H1 (cell line): ENCODE measurements at places on chromosomes 2 and 18. TPM values are rescaled to one million over a fixed set of nuclear protein-coding genes. Genes with fewer than 3 reads are reported as not detected.

POTEC gene
- 0.07 and 0.19 TPM in 2 replicates for total RNA-seq

TEKT4 gene
- total RNA-seq = not detected in 2 replicates

PARD3B gene
- 4.9 and 5.7 TPM in 2 replicates for total RNA-seq

FLACC1 gene
- 0.58 and 0.80 TPM in 2 replicates for total RNA-seq

AQP12A gene
- not detected in 2 replicates for total RNA-seq

MFSD2B gene
- 0.48 and 1.1 TPM in 2 replicates for total RNA-seq

PTCD3 gene
- total RNA-seq = 191 and 192 TPM in 2 replicates

DNA sequence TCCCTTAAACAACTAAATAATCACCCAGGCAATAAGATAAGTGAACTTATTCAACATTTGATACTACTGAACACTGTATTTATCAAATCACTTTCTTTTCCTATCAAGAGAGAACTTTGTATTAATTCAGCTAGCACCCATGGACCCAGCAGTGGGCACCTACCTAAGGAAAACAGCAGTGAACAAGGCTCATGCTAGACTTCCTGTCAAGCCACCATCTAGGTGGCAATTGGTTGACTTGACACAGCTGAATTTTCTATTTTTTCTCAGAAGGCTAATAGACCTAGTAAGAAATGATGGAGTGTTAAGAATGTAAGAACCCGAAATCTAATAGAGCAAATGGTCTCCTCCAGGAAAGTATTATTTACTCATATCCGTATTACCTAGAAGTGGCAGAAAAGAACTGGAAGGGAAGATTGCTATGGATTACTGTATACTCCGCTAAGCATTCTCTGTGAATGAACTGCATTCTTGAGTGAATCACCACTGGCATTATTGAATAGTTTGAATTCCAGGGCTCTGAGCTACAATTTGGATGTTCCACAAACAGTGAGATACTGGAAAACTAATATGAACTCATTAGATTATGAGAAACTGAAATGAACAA, 988.2 kb upstream of the CDH2 start:
- DNase-seq = no peak

DNA sequence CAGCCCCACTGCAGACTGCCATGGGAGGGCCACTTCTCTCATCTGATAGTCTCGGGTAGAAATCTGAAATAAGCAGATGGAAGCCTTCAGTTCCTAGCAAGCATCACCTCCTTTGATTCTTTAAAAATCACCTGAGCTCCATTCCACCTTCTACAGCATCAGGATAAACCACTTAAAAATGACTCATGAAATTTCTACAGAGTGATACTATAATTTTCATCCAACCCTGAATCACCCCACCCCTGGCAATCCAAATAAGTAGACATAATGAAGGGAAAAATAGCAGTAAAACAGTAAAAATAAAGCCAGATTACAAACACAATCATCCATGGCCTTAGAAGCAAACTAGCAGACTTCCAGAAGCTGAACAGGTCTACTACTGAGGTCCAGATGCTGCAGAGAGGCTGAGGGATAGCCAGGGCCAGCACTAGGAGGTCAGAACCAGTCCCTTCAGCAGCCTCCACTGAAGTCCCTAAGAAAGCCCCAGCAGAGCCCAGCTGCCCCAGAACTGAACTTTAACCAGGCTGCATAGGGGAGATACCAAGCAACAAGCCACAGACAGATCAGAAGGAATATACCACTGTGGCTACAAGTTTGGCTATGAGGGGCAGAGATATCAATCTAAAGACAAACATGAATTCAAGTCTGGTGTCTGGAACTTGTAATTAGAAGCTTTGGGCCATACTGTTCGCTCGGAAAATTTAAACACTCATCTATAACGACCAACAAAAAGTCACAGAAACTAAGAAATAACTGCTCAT, 54.7 kb upstream of the RNU4ATAC start:
- no peak for DNase-seq

DNA sequence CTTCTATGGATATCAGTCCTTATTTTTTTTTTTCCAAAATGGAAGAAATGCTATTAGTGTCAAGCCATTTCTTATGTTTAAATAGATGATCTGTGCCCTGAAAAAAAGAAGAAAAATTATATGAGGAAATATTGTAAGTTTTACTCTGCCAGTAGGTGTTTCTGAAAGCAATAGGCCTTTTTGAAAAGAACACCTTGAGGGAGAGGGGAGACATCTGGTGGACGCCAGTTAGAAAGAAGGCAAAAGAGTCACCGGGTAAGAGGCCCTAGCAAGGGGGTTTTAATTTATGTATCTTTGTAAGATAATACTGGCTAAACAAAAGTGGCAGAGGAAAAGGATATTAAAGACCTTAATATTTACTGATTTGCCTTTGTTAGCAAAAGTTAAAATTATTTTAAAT, 56.1 kb downstream of the DYNAP start:
- DNase-seq = no peak

- no peak for DNase-seq
These were observed 1.2 kb upstream of the DSC2 start for GRCh38 chr18:31103423-31103822.

GRCh38 chr2:40488927-40489677, 37.2 kb upstream of the SLC8A1 start:
- no peak for DNase-seq

- no peak for DNase-seq
These were observed 34.6 kb upstream of the IL37 start for GRCh38 chr2:112876257-112876970.

DNA sequence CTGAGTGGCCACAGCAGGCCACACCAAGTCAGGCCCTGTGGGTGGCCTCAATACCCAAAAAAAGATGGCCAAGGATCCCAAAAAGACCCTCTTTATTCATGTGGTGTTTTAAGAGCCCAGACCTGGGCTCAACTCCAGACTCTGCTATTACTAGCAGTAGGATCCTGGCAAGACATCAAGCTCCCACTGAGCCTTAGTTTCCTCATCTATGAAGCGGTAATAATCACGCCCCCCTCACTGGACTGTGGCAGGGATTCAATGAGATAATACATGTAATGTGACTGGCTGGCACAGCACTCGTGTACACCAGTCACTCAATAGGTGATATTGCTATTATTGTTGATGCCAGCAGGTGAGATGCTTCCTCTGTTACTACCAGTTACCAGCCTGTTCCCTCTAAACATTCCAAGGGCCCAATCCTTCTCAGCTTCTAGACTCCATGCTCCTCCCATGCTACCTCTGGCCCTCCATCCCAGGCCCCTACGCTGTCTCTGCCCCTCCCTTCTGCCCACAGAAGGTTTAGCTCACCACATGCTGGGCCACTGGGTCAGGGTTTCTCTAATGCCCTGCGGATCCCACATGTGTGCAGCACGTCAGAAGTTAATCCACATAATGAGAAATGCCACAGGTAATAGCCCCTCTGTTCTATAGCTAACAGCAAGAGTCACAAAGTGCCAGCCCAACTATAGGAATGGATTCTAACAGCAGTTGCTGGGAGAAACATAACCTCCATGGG, 51.2 kb downstream of the SLC4A5 start:
- DNase-seq = no peak

GRCh38 chr2:74051504-74051903, 66.8 kb downstream of the TET3 start:
- DNase-seq = no peak

DNA sequence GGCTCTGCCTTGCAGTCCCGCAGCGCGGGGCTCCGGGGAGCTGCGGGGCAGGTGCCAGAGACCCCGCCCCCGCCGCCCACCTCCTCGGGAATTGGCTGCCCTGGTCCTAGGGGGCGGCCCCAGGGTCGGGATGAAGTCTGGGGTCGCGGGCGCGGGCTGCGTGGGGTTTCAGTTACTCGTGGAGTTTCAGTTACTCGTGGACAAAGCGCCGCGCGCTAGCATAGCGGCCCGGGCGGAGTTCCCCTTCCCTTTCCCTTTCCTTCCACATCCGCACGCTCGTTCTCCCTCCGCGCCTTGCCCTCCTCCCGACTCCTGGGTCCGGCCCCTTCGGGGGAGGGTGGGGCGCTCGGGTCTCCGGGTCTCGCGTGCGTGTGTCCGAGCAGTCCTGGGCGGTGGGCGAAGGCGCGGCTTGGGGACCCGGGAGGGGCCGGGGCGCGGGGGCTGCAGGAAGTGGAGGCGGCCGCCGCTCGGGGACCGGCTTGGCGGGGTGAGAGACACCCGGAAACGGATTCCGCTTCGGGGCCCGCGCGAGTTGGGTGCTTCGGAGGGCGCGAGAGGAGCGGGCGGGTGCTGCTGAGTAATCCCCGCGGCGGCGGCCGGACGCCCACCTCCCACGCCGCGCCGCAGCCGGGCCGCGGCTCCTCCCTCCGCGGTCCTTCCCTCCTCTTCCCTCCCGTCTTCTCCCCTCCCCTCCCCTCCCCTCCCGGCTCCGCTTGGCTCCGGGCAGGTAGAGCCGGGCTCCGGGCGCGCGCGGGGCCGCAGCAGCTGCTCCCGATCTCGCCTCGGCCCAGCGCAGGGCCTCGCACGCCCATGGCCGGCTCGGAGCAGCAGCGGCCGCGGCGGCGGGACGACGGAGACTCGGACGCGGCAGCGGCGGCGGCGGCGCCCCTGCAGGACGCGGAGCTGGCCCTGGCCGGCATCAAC, at the start of gene TTC39C:
TTC39C (plus strand) TSS at position 693 of the 924 bp plus-strand sequence; CDS start at position 811, 118 bp downstream.
- DNase-seq = no peak

- DNase-seq = no peak
These were observed 19.0 kb downstream of the BIN1 start for GRCh38 chr2:127087791-127088495.

GRCh38 chr2:183269956-183270355, 145.7 kb downstream of the NUP35 start:
- DNase-seq = no peak

GRCh38 chr18:49845629-49846360, 32.5 kb upstream of the ACAA2 start:
- DNase-seq = no peak

DNA sequence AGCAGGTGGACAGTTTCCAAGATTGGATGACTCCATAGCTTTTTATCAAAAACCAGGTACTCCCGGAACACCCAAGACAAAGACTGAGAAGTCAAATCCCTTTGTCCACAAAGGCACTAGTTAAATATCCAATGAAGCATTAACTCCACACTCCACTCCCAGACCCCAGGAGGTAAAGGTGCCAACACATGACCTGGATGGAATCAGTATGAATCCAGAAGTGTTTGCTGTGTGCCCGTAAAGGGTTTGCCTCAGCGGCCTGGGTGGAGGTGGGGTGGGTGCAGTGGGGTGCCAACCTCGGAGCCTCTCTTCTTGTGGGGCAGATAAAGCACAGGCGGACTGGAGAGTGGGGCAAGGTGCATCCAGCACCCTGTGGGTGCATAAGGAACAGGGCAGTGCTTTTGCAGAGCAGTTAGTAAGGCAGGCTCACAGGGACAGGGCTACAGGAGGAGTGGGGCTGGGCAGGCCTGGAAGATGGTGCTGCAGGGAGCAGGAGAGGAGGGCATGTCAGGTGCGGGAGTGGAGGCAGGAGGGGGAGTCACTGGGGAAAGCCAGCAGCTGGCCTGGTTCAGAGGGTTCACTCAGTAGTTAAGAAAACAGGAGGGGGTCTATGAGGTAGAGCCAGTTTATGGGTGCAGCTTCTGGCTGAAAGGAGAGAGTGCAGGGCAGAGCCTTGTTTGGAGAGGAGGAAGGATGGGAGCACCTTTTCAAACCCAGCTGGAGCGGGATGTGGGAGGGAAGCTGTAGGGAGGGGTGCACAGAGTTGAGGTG, 208.4 kb upstream of the SMAD2 start:
- DNase-seq = no peak

- DNase-seq = no peak
These were observed 4.5 kb downstream of the HAAO start for GRCh38 chr2:42787788-42788477.

GRCh38 chr2:127653421-127654083, 7.6 kb downstream of the GPR17 start:
- no peak for DNase-seq

GRCh38 chr2:239181903-239182581, 218.8 kb downstream of the HDAC4 start:
- DNase-seq = no peak

GRCh38 chr18:63022429-63023022, 297.0 kb downstream of the BCL2 start:
- peak; percentile 27 for DNase-seq

DNA sequence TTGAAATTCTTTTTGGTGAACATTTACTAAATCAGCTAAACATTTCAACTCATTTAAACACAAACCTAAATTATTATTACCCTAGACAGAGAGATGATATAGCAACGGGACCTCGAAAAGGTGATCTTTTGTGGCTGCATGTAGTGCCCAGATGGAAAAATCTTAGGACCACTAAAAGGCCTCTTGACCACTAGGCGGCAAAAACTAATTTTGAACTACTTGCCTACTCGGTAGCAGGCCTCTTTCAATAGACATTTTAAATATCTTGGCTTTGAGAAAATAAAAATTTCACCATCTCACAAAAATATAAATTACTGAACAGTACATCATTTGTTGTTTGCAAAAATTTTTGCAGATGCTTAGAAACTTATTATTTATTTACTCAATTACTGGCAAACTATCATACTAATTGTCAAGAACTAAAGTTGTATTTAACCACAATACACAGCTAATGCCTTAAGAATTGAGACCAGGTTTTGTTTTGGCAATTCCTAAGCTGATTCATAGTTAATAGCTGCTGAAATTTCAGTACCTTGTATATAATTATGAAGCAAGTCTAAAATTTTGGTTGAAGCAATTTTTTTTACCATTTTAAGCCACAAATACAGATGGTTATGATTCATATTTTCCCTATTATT, 9.4 kb downstream of the COL3A1 start:
- no peak for DNase-seq

GRCh38 chr2:11750422-11750821, 4.0 kb downstream of the LPIN1 start:
- DNase-seq = no peak

GRCh38 chr2:216057688-216058193, 23.9 kb downstream of the PECR start:
- DNase-seq = no peak

GRCh38 chr2:68363721-68364120, 1.4 kb upstream of the PLEK start:
- DNase-seq = no peak

DNA sequence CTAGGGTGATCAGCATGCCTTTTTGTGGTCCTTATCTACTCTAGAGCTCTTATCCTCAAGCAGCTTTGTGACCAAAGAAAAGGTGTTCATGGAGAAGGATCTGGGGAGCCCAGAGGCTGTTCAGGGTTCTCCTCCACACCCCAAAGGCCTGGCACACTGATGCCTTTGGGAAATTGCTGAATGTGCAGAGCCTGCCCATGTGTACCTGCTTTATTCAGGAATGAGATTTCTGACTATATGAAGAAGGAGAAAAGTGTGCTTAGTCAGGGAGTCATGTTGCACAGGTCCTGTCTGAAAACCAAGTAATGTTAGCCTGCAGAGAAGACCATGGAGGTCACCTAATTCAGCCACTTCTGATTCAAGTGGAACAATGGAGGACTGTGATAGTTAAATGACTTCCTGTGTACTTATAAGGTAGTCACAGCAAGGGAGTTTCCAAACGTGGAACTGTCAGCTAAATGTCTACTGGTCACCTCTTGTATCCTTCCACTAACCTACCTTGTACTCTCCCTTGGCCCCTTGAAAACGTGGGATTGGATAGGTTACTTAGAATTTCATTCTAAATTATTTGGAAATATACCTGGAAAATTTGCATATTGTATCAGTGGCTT, 81.3 kb downstream of the LIMS1 start:
- no peak for DNase-seq

DNA sequence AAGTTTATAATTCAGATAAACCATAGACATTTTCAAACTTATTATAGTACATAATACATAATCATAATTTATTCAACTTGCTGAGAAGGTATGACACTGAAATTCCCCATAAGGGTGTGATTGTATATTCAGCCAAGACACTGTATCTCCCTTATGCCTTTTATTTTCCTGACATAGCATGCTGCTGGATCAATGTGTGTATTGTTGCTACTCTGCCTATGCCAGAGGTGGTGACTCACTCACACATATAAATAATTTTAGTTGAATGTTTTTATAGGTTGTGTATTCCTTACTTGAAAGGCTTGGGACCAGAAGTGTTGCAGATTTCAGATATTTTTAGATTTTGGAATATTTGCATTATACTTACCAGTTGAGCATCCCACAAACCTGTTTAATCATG, 86.8 kb downstream of the VRK2 start:
- no peak for DNase-seq
